ENCODE measurements at places on chromosomes 12 and 14.

DNA sequence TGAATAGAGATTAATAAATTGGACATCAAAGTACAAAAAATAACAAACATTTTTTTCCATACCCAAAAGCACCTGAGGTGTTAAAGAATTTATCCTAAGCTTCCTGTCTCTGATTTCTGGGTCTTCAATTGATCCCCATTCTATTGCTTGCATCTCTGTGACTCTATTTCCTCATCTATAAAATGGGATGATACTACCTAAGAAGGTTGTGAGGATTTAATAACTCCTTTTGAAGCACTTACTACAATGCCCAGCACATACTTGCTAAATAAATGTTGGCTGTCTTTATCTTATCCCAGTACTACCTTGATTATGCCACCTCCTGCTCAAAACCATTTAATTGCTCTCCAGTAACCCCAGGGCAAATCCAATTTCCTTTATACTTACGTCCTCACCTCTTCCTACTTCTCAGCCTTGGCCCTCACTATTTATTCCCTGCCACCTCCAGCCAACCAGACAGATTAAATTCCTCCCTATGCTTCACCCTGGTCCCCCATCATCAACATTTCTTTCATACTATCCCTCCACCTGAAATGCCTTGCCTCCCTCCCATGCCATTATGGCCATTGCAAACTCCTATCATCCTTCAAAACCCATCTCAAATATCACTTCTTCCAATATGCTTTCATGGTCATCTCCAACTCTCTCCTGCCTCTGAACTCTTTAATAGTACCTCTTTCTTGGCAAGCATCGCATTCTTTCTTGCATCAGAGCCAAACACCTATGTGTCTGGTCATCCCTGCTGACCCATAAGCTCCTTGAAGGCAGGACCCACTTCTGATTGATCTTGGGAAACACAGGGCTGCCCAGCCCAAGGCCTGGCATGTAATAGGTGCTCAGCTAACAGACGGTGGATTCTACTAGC lies 7.9 kb upstream of the ASIC1 start:
- no peak for DNase-seq

DNA sequence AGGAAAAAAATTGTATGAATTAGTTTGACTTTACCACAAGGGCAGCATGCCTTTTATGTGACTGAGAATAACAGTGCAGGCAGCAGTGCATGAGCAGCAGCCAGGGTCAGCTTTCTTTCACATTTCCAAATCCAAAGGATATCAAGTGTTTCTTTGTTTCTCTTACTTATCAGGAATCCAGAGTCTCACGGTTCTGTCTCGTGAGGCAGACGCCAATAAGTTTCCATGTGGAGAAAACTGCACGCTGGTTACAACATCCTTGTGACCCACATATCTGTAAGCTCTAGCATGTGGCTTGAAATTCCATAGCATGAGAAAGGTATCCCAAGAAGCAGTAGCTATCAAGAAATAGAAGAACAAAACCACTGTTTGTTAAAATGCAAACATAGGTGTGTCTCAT lies 27.6 kb downstream of the GALNT4 start:
- no peak for DNase-seq

DNA sequence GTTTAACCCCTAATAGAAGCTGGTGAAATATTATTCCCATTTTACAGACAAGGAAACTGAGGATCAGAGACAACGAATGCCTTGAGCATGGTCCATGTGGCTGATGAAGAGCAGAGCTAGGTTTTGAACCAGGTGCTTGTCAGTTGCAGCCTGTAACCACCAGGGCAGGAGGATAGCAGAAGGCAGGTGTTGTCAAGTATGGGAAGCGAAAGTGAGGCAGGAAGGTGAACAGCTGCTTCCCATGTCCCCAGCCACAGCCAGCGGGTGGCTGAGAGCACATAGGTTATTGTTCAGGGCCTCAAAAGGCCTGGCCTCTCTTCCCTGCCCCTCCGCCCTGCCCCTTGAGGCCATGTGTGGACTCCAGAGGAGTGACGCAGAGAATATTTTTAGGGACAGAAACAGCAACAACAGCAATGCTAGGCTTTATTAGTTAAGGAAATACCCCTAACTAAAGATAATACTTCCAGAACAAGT lies 39.6 kb downstream of the IQSEC3 start:
- no peak for DNase-seq

DNA sequence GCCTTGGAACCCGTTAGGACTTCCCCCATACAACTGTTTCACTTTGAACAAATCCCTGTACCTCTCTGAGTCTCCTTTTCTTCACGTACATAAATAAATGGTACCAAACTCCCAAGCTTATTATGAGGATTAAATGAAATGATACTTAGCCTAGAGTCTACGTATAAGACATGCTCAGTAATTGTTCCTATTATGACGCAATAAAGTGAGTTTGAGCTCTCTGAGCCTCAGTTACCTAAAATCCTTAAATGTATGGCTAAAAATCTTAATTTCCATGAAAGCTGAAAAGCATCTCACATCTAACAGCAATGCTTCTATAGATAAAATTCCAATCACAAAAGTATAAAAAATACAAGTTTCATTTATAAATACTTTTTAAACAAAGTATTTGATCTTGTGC lies 117.9 kb upstream of the TMEM233 start:
- no peak for DNase-seq

DNA sequence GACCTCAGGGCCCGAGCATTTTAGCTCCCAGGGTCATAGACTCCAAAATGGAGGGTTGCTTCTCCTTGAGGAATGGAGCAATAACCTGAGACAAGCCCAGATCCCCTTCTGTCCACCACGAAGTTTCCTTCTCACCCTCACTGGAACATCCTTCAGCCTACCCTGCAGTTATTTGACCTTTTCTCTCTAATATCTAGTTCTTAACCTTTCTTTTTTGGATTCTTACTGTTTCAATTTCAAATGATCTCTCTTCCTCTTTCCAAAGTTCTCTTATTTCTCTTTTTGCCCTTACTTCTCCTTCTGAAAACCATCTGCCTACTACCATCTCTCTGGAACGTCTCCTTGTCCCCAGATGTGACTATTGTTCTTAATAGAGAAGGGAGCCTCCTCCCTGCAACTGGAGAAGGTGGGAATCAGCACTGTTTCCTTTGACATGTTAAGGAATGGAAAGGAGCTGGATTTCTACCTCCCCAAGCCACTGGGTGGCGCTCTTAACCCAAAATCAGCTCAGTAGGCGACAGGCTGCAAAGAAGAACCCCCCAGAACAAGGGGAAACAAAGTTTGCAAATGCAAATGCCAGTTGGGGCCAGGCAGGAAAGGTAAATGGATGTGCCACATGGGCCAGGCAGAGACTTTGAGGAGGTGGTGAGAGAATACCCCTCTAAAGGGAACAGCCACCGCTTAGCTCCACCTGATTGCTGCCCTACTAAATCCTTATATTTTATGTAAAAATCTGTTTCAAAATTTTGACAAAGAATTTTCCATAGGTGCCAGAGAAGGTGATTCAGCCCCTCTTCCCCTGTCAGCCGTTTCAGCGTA lies 22.4 kb upstream of the PDE1B start:
- no peak for DNase-seq

GRCh38 chr12:92470608-92471021 lies 232.2 kb upstream of the PLEKHG7 start:
- DNase-seq, result no peak

- DNase-seq, result no peak
These were observed at the start of gene PDE3A for GRCh38 chr12:20368114-20368650. TSS of gene PDE3A (plus strand) at chr12:20368537. CDS start at chr12:20369285, 748 bp downstream.

- peak; percentile 87 for DNase-seq
These were observed 2.6 kb downstream of the ITPK1 start for GRCh38 chr14:93112891-93113677.

DNA sequence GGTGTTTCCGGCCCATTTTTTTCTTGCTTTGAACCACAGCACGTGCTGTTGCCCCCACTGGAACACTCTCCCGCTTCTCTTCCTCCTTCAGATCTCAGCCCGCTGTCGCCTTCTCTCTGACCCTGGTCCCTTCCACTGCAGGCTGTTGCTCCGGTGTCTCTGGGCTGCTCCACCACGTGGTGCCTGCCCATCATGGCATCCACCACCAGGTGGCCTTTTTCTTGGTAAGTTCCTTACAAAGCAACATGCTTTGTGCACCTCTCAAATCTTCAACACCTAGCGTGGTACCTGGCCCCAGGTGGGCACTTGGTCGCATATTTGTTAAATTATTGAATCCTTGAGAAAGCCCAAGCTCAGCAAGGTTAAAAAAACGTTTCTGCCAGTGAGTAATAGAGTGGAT lies 19.1 kb downstream of the TUNAR start:
- peak; percentile 74 for DNase-seq
